ENCODE measurements at places on chromosomes 7 and 10. TPM values are rescaled to one million over a fixed set of nuclear protein-coding genes. Genes with fewer than 3 reads are reported as not detected.

DNA sequence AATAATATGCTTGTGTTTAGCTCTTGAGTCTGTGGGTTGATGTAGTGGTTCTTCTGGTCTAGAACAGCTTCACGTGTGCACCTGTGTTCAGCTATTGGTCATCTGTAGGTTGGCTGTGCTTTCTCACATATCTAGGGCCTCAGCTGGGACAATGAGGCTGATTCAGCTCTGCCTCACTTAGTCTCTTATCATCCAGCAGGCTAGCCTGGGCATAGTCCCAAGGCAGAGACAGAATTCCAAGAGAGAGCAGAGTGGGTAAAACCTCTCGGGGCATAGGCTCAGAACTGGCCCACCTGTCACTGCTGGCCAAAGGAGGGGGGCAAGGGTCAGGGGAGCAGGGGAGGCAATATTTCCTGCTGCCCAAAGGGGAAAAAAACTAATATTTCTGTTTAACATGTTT lies 32.0 kb upstream of the MXI1 start:
- H3K27ac ChIP-seq = no peak overlapping the region
- DNase-seq = no peak
- H3K4me1 ChIP-seq = no peaks in the 10 kb centered on the region
- no peak overlapping the region for H3K4me3 ChIP-seq
- H3K27me3 ChIP-seq = no peaks in the 10 kb centered on the region
- H3K36me3 ChIP-seq = no peaks in the 10 kb centered on the region

The CAV1 gene
- total RNA-seq = 328 TPM

The NUTM2A gene
- total RNA-seq = 1.2 TPM

The ITIH5 gene
- total RNA-seq = 111 TPM

All from sigmoid colon (tissue), 7 donors.